ENCODE measurements at places on chromosomes 11 and 22.

GRCh38 chr11:2685051-2685450 lies 14.7 kb downstream of the KCNQ1OT1 start:
- no peak for DNase-seq

DNA sequence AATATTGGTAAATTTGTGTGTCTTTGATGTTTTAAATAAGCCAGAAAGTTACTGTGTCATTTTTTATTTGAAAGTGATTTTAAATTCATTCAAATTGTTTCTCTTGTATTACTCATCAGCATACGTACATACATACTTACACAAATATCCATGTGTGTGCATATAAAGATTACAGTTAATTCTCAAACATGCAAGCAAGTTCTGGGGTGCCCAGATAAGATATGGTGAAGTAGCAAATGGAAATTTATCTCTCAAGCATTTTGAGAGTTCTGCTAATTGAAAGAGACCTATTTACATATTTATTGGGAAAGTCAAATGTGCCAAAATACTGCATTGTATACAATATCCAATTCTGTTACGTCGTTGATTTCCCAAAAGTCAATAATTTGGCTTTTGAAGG lies 1024.0 kb upstream of the CNTN5 start:
- no peak for DNase-seq

GRCh38 chr22:37244922-37245722 lies 1.1 kb upstream of the RAC2 start:
- no peak for DNase-seq

GRCh38 chr22:21941921-21942320 lies 10.7 kb downstream of the PPM1F start:
- no peak for DNase-seq

DNA sequence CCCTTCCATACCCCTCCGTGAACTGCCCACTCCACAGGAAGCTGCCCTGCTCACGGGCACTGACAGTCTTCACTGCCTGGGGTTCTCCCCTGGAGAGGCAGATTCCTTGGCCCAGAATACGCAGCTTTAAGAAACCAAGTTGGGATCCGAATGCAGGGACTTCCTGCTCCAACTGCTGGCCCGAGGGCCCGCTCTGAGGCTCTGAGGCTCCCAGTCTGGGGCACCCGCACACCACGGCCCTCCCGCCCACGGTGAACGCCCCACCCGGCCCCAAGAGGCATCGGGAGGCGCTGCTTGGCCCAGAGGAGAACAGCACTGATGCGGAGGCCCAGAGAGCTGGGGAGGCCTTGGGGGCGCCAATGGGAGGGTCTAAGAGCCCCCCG lies 42.3 kb downstream of the IGF2 start:
- DNase-seq, result no peak

GRCh38 chr11:112485280-112485679 lies 224.6 kb upstream of the PLET1 start:
- no peak for DNase-seq

- DNase-seq, result no peak
Measured at GRCh38 chr11:114784216-114784615, 105.9 kb downstream of the NXPE2 start.

DNA sequence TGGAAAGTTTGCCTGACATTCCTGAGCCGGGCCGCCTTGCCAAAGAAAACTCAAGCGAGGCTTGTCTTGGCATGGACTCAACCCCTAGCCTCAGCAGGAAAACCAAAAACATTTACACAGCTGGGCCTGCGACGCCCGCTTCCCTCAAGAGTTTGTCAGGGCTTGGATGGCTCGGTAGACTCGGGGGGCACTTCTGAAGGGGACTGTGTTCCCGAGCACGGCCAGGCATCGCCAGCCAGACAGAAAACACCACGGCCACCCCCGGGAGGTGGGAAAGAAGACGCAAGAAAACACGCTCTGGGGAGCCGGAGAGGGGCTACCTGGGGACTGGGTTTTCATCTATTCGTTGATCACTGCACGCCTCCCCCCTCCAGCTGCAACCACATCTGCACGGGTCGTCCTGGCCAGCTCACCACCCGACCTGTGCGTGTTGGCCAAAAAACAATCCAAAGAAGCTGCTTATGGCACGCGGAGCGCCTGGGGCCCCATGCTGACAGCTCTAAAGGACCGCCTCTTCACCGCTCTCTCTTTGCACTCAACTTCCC lies 380.7 kb downstream of the MN1 start:
- DNase-seq, result peak; percentile 39

- DNase-seq, result no peak
Measured at GRCh38 chr11:24240496-24241175, 256.2 kb upstream of the LUZP2 start.

- DNase-seq, result no peak
Measured at GRCh38 chr11:76215941-76216340, 9.6 kb upstream of the WNT11 start.

All from NCI-H1092 (cell line).